Temporal lobe (tissue), 4 donors: ENCODE measurements at places on chromosomes 16 and 17. TPM values are rescaled to one million over a fixed set of nuclear protein-coding genes. Genes with fewer than 3 reads are reported as not detected.

The MRPL38 gene
- 23.1 TPM for total RNA-seq

The ABCA9 gene
- total RNA-seq, result 3.7 TPM

The ARL5C gene
- not detected for total RNA-seq

The IGSF6 gene
- total RNA-seq, result 0.98 TPM
